ENCODE measurements at places on chromosomes 13 and 19.

DNA sequence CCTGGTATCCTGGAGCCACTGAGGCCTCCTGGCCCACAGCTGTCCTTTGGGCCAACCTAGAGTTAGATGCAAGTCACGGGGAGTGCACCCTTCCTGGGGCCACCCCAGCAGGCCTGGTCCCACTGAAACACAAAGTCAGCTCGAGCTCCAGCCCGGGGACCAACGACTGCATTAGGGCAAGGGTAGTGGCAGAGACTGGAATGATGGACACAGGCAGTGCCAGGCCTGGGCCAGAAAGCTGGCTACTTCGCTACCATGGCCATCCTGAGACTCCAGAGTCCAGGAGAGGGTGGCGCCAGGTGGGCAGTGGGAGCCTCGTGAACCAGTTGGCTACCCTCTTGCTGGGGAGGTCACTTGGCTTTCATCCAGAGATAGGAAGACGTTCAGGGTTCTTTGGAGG is 22.2 kb upstream of the RNF17 start:
- H3K4me1 ChIP-seq = peaks cover 9% of the 10 kb centered on the region
- H3K27me3 ChIP-seq = peaks cover 28% of the 10 kb centered on the region
- no peak overlapping the region for H3K27ac ChIP-seq
- no peaks in the 10 kb centered on the region for H3K36me3 ChIP-seq
- DNase-seq = no peak

- peaks cover 71% of the 10 kb centered on the region for H3K36me3 ChIP-seq
- DNase-seq = no peak
- H3K27me3 ChIP-seq = no peaks in the 10 kb centered on the region
- H3K27ac ChIP-seq = no peak overlapping the region
- no peak overlapping the region for H3K4me3 ChIP-seq
Observed at GRCh38 chr13:110475117-110475516, 86.4 kb downstream of the RAB20 start.

DNA sequence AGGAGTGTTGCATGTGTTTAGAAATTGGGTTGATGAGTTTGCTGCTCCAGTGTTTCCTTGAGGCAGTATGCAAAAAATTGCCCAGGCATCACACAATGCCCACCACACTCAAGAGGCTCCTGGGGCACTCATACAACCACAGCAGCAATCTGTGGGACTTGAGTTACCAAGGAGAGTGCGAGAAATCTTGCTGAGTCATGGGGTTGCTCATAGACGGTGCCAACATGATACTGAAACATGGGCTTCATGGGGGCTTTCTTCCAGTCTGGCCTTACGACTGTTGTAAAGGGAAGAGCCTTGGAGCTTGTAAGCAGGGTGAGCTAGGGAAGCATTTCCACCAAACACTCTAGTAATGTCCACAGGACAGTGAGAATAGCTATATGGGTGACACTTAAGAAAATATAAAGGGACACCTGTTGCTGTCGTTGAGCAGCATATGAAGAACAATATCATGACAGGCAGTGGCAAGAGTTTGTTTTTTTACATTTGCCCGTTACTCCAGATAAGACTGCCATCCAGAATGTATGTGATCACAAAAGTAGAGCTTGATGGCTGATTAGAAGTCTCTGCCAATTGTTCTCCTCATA is 1237.4 kb downstream of the UQCRFS1 start:
- no peaks in the 10 kb centered on the region for H3K36me3 ChIP-seq
- peaks cover 19% of the 10 kb centered on the region for H3K4me1 ChIP-seq
- H3K4me3 ChIP-seq = no peak overlapping the region
- DNase-seq = no peak
- H3K27ac ChIP-seq = no peak overlapping the region

DNA sequence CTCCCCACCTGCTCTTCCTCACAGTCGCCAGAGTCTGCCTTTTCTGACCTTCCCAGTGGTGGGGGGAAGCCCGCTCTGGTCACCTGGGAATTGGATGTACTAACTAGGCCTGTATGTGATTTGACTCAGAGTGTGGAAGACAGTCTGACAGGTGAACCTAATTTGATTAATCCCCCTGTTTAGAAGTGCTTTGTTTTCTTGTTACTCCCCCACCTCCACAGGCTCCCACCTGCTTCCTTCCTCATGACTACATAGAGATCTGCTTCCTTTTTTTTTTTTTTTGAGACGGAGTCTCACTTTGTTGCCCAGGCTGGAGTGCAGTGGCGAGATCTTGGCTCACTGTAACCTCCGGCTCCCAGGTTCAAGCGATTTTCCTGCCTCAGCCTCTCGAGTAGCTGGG is 44.0 kb downstream of the COG3 start:
- DNase-seq = no peak
- no peaks in the 10 kb centered on the region for H3K4me1 ChIP-seq
- H3K27me3 ChIP-seq = no peaks in the 10 kb centered on the region
- H3K27ac ChIP-seq = no peak overlapping the region
- H3K4me3 ChIP-seq = no peak overlapping the region
- peaks cover 41% of the 10 kb centered on the region for H3K36me3 ChIP-seq

DNA sequence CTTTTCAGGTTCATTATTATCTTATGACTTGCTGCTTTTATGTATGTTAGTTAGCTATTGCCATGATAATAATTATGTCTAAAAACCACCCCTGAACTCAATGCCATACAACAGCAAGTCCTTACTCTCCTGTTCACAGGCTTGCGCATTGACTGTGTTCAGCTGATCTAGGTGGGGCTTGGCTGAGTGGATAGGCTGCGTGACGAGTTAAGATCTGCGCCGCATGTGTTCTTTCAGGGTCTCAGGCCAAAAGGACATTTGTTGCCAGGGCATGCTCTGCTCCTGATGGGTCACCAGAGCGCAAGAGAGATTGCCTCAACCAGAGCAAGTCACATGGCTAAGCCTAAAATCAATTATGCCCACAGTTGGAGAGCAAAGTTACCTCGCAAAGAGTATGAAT is 859 bp downstream of the ZNF568 start:
- no peak for DNase-seq
- H3K36me3 ChIP-seq = peaks cover 3% of the 10 kb centered on the region
- no peaks in the 10 kb centered on the region for H3K27me3 ChIP-seq
- no peak overlapping the region for H3K27ac ChIP-seq
- H3K4me3 ChIP-seq = no peak overlapping the region
- peaks cover 3% of the 10 kb centered on the region for H3K4me1 ChIP-seq

- H3K27ac ChIP-seq = no peak overlapping the region
- no peak overlapping the region for H3K4me3 ChIP-seq
- H3K4me1 ChIP-seq = no peaks in the 10 kb centered on the region
- no peaks in the 10 kb centered on the region for H3K27me3 ChIP-seq
Observed at GRCh38 chr19:16369664-16370576, 45.3 kb downstream of the KLF2 start.

- H3K4me1 ChIP-seq = no peaks in the 10 kb centered on the region
- no peak overlapping the region for H3K27ac ChIP-seq
- no peaks in the 10 kb centered on the region for H3K36me3 ChIP-seq
- H3K4me3 ChIP-seq = no peak overlapping the region
Observed at GRCh38 chr13:73412933-73413332, 354.1 kb downstream of the KLF5 start.

- H3K4me1 ChIP-seq = no peaks in the 10 kb centered on the region
- H3K27me3 ChIP-seq = no peaks in the 10 kb centered on the region
- no peak overlapping the region for H3K27ac ChIP-seq
- no peak overlapping the region for H3K4me3 ChIP-seq
Observed at GRCh38 chr19:6521718-6522646, 8.8 kb upstream of the TNFSF9 start.

DNA sequence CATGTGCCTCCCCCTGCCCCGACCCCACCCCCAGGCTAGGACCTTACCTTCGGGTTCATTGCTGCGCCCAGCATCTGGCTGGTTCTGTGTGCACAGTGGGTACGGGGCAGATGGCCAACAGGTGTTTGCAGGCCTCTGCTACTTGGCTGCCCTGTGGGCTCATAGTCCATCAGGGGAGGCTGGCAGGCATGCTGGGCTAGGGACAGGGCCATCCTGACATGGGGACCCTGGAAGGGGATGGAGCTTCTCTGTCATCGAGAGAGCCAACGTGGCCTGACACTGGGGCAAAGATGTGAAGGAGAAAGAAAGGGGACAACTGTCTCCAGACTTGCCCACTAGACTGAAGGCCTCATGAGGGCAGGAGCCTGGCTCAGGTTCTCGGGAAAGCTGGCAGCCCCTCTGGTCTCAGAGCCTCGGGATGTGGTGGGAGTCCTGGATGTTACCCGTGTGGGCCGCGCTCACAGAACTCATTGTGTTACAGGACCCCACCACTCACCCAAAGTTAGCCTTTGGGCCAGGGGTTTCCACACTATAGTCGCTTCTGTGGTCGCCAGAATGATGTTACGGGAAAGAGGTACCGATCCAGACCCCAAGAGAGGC is 4.7 kb downstream of the ZNF536 start:
- peaks cover 27% of the 10 kb centered on the region for H3K27me3 ChIP-seq
- no peak overlapping the region for H3K4me3 ChIP-seq
- H3K36me3 ChIP-seq = no peaks in the 10 kb centered on the region
- DNase-seq = no peak

GRCh38 chr13:82305588-82305987 is 1576.7 kb downstream of the SLITRK1 start:
- H3K27me3 ChIP-seq = no peaks in the 10 kb centered on the region
- no peaks in the 10 kb centered on the region for H3K4me1 ChIP-seq
- no peak overlapping the region for H3K4me3 ChIP-seq
- H3K27ac ChIP-seq = no peak overlapping the region

DNA sequence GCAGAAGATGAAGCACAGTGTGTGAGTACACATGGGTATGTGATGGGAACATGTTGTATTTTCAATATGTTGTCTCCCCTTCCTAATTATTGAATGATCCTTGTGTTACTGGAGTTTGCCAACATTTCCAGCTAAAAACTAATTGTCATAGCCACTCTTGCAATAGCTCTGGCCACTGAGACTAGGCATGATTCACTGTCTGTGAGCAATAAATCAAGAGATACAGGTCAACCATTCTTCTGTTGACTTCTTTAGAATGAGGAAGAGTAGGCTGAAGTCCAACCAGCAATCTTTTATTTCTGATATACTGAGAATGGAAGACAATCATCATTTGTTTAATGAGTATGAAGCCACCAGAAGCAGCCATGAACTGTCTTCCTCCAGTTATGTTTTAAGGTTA is 413.9 kb downstream of the SLITRK5 start:
- no peaks in the 10 kb centered on the region for H3K4me1 ChIP-seq
- DNase-seq = no peak
- no peaks in the 10 kb centered on the region for H3K36me3 ChIP-seq

DNA sequence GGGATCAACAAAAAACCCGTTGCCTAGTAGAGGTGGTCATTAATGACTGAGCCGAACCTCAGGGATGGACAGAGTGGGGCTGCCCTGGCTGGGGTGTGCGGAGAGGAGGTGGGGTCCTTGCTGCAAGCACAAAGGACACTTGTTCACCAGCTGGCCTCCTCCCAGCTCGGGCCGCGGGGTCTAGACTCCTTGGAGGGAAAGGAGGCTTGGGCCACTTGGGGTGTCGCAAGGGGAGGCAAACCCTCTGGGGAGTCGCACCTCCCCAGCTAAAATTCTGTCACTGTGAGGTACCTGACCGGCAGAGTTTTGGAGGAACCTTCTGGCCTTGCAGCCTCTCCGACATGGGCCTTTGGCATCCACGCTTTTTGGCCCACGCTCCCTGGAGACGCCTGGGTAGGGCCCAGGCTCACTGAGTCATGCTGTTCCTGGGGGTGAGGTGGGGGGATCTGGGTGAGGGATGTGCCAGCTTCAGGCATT is 8.2 kb downstream of the KLHL26 start:
- no peak overlapping the region for H3K27ac ChIP-seq
- no peaks in the 10 kb centered on the region for H3K27me3 ChIP-seq
- H3K4me1 ChIP-seq = no peaks in the 10 kb centered on the region
- H3K36me3 ChIP-seq = no peaks in the 10 kb centered on the region

DNA sequence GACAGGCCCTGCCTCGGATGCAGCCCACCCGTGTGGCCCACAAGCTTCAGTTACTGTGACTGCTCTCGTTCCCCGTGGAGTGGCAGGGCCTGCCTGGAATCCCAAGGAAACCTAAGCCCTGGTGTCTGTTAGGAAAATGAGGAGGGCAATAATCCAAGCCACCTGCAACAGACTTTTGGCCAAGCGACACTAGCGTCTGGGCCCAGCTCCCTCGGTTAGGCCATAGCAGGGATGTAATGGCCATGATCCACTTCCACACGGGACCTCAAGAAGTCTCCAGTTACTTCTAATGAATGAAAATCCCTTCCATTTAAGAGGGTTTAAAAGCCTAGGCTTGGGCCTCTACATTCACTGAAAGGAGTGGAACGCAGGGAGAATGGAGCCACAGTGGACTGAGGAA is 8.9 kb downstream of the ZC3H4 start:
- H3K27me3 ChIP-seq = no peaks in the 10 kb centered on the region
- H3K4me3 ChIP-seq = no peak overlapping the region
- no peak for DNase-seq

GRCh38 chr19:33064458-33064791 is 263 bp downstream of the RHPN2 start:
- no peaks in the 10 kb centered on the region for H3K36me3 ChIP-seq
- peaks cover 9% of the 10 kb centered on the region for H3K4me1 ChIP-seq
- no peak for DNase-seq
- peak overlapping the region; percentile 66 for H3K4me3 ChIP-seq
- peaks cover 8% of the 10 kb centered on the region for H3K27me3 ChIP-seq

- no peak for DNase-seq
- H3K27me3 ChIP-seq = no peaks in the 10 kb centered on the region
- no peaks in the 10 kb centered on the region for H3K36me3 ChIP-seq
- H3K4me3 ChIP-seq = no peak overlapping the region
Observed at GRCh38 chr13:65609350-65609749, 1620.8 kb downstream of the PCDH9 start.

DNA sequence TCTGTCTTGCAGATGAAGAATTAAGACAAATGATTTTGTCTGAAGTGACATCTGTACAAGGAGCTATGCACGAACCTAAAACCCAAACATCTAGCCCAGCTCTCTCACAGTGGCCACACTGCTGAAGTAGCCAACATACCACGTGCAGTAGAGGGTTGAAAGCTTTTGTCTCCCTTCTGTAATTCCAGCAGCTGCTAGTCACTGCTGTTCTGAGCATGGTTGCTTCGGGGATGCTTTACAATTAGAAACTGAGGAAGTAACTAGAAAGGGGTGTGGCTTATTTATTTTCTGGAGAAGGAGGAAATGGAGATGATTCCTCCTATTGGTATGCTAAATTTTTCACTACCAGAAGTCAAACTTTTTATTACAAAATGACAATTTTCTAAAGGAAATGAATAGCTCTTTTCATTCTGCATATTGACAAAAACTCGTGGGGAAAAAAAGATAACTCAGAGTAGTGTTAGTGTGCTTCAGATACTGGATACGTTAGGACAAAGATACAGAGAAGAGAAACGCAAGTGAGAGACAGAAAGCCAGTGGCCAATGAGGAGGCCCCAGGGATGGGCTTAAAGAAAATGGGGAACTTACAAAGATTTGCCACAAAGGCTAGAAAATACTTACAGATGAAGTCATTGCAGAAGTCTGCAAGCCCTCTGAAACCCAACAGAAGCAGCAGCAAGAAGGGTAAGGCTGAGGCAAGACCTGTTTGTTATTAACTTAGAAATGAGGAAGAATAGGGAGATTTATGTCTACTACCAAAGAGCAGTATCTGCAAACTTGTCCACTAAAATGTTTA is 192.7 kb upstream of the MIR17HG start:
- peak; percentile 24 for DNase-seq
- H3K4me3 ChIP-seq = no peak overlapping the region
- no peaks in the 10 kb centered on the region for H3K36me3 ChIP-seq

- no peak overlapping the region for H3K4me3 ChIP-seq
- H3K27me3 ChIP-seq = no peaks in the 10 kb centered on the region
- no peak overlapping the region for H3K27ac ChIP-seq
- DNase-seq = no peak
- H3K4me1 ChIP-seq = peaks cover 21% of the 10 kb centered on the region
Observed at GRCh38 chr13:110872034-110872767, 42.7 kb downstream of the ANKRD10 start.
